ENCODE measurements at places on chromosomes 7 and 10.

GRCh38 chr7:135290594-135290993 is 57.0 kb downstream of the STRA8 start:
- DNase-seq: no peak
- H3K27me3 ChIP-seq: peaks cover 9% of the 10 kb centered on the region
- no peaks in the 10 kb centered on the region for H3K4me1 ChIP-seq
- no peak overlapping the region for H3K27ac ChIP-seq
- H3K4me3 ChIP-seq: no peak overlapping the region
- no peaks in the 10 kb centered on the region for H3K36me3 ChIP-seq

GRCh38 chr7:116632384-116632783 is 39.6 kb upstream of the MET start:
- no peak overlapping the region for H3K27ac ChIP-seq
- H3K4me1 ChIP-seq: no peaks in the 10 kb centered on the region
- H3K27me3 ChIP-seq: no peaks in the 10 kb centered on the region

GRCh38 chr10:6055929-6056328 is 6.2 kb downstream of the IL2RA start:
- H3K27me3 ChIP-seq: no peaks in the 10 kb centered on the region
- peaks cover 12% of the 10 kb centered on the region for H3K36me3 ChIP-seq
- H3K4me1 ChIP-seq: peaks cover 56% of the 10 kb centered on the region
- DNase-seq: no peak

- DNase-seq: no peak
- H3K27me3 ChIP-seq: peaks cover 19% of the 10 kb centered on the region
- no peak overlapping the region for H3K27ac ChIP-seq
- no peaks in the 10 kb centered on the region for H3K36me3 ChIP-seq
- peaks cover 5% of the 10 kb centered on the region for H3K4me1 ChIP-seq
Observed at GRCh38 chr10:125692601-125693523, 9.9 kb upstream of the TEX36 start.

DNA sequence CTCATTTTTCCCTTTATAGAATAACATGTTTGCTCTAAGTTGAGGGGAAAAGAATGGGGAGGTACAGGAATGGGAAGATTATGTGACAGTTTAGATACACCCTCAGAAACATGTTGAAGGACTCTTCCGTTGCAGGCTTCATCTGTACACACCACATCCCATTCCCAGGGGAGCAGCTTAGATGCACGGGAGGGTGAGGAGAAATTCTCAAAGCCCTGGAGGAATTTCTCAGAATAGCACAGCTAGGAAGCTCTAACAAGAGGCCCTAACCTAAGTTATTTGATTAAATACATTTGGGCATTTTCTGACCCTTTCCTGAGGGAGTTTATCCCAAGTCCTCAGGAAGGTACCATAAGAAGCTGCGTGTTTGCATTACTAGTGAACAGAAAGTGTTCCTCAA is 660.2 kb upstream of the IGFBP3 start:
- H3K36me3 ChIP-seq: no peaks in the 10 kb centered on the region
- no peaks in the 10 kb centered on the region for H3K27me3 ChIP-seq
- no peak overlapping the region for H3K27ac ChIP-seq

DNA sequence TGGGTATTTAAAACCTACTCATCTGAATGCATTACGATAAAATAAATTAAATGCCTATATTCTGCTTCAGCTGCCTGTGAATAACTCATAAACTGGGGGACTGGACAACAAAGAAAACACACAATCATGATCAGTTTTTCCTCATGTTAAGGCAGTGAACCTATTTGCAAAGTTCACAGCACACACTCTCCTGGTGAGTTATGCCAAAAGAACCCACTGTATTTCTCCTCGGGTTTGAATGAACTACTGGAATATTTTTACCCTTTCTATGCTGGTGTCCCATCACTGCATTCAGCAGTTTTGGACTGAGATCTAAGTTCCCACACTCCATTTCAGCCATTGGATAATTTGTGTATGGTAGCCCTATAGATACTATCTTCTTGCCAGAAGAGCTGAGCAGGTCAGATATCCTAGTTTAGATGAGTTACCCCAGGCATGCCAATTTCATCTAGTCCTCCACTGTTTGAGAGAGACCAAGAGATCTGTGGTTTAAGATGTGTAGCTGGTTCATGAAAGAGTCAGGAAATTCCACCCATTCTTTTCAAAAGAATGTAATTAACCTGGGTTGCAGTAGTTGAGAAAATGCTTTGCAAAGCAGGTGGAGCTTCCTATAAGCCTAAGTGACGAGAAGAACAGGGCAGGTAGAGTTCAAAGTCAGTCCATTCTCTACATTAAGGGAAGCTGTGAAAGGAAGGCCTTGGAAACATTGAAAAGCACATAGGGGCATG is 101.7 kb downstream of the PLXDC2 start:
- no peaks in the 10 kb centered on the region for H3K4me1 ChIP-seq
- no peak overlapping the region for H3K4me3 ChIP-seq
- no peak for DNase-seq

- no peak for DNase-seq
- peaks cover 1% of the 10 kb centered on the region for H3K36me3 ChIP-seq
- no peak overlapping the region for H3K27ac ChIP-seq
- no peak overlapping the region for H3K4me3 ChIP-seq
Observed at GRCh38 chr10:71312811-71313789, 6.0 kb upstream of the SLC29A3 start.

DNA sequence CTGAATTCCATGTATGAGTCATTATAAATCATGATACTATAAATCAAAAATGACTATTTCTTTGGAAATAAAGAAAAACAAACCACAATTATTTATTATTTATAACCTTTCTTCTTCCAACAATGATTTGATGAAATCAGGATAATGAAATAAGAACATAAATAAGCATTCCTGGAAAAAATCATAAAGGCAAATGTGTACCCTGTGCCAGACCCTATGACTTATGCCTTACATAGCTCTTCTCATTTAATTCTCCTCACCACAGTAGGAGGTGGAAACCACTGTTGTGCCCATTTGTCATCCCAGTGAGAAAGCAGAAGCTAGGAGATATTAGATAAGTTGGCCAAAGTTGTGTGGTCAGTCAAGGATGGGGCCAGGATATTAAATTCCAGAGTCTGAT is 255.1 kb downstream of the DOCK4 start:
- H3K36me3 ChIP-seq: peaks cover 1% of the 10 kb centered on the region
- no peaks in the 10 kb centered on the region for H3K4me1 ChIP-seq
- H3K27me3 ChIP-seq: peaks cover 8% of the 10 kb centered on the region
- no peak for DNase-seq
- no peak overlapping the region for H3K4me3 ChIP-seq

DNA sequence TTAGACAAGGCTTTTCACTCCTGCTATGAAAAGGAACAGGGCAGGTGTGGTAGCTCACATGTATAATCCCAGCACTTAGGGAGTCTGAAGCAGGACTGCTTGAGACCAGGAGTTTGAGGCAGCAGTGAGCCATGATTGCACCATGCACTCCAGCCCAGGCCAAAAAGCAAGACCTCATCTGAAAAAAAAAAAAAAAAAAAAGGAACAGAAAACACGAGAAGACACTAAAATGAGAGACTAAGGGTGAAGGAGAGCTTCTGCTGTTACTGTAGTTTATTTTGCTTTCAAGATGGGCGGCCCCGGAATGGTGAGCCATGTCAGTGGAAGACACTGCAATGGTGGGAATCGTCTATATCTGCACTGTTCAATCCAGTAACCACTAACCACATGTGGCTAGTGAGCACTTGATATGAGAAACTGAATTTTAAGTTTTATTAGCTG is 9.9 kb downstream of the PIP4K2A start:
- no peaks in the 10 kb centered on the region for H3K27me3 ChIP-seq
- peak overlapping the region; percentile 68 for H3K4me3 ChIP-seq
- DNase-seq: no peak
- peaks cover 99% of the 10 kb centered on the region for H3K4me1 ChIP-seq

GRCh38 chr10:66746711-66747110 is 179.1 kb upstream of the LRRTM3 start:
- H3K27ac ChIP-seq: no peak overlapping the region
- no peak overlapping the region for H3K4me3 ChIP-seq
- no peaks in the 10 kb centered on the region for H3K27me3 ChIP-seq
- DNase-seq: no peak
- no peaks in the 10 kb centered on the region for H3K4me1 ChIP-seq

GRCh38 chr7:98215561-98216495 is 4.6 kb downstream of the BHLHA15 start:
- DNase-seq: no peak
- no peak overlapping the region for H3K4me3 ChIP-seq
- peaks cover 16% of the 10 kb centered on the region for H3K4me1 ChIP-seq
- peaks cover 21% of the 10 kb centered on the region for H3K36me3 ChIP-seq
- H3K27ac ChIP-seq: no peak overlapping the region

DNA sequence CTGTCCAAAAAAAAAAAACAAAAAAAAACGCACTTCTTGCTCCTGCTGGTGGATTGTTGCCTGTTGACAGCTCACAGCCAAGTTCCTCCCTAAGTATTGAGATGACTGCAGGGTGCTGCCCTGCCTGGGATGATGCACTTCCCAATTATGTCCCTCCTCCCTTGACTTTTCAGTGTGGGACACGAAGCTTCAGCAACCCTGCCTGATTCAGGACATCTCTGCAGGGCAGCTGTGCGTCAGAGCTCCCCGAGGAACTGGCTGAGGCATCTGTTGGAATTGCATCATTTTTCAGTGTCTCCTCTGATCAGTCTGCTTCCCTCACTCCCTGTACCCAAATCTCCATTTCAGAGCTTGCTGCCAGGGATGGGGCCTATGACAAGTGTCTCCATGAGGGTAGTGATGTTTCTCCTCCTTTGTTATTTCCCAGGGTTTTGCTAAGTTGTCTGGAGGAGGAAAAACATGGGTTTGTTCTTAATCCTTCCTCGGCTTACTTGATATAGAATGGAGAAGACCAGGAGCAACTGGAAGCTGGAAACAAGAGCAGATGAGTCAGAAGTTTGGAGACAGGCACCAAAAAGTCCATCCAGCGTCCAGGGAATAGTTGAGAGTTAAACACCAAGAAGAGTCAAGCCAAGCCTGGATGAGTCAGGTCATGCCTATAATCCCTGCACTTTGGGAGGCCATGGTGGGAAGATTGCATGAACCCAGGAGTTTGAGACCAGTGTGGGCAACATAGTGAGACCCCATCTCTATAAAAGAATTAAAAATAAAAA is 355.1 kb downstream of the GALNT17 start:
- DNase-seq: no peak
- H3K4me3 ChIP-seq: no peak overlapping the region

DNA sequence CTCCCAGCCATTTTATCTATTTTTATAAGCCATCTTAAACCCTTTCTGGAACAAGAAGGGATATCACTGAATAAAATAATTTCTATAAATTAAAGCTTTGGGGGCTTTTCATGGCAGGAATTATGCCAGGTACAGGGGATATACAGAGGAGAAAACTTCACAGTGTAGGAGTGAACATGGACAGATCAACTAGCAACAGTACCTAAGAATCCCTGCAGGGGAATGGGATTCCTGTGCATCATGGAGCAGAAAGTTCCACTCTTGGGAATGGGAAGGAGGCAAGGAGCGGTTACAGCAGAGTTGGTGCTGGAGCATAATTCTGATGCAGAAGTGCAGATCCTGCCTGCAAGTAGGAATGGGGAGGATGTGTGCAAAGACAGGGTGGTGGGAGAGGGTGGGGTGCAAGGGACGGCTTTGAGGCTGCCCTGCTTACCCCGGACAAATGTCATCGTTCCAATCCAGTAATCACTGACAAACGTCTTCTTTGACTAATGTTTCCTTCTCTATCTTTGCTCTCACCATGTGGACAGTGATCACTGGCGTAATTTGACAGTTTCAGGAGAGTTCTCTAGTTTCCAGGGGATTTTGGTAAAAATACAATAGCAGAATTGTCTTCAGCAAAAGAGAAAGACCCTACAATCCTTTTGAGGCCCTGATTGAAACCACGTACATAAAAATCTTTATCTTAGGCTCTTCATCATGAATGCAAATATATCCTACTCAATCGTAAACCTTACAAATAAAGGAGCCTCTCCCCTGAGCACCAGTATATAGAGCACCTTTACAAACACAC is 196.7 kb downstream of the HECW1 start:
- no peaks in the 10 kb centered on the region for H3K36me3 ChIP-seq
- no peak overlapping the region for H3K4me3 ChIP-seq
- no peak for DNase-seq
- no peak overlapping the region for H3K27ac ChIP-seq
- no peaks in the 10 kb centered on the region for H3K27me3 ChIP-seq
- H3K4me1 ChIP-seq: peaks cover 7% of the 10 kb centered on the region

DNA sequence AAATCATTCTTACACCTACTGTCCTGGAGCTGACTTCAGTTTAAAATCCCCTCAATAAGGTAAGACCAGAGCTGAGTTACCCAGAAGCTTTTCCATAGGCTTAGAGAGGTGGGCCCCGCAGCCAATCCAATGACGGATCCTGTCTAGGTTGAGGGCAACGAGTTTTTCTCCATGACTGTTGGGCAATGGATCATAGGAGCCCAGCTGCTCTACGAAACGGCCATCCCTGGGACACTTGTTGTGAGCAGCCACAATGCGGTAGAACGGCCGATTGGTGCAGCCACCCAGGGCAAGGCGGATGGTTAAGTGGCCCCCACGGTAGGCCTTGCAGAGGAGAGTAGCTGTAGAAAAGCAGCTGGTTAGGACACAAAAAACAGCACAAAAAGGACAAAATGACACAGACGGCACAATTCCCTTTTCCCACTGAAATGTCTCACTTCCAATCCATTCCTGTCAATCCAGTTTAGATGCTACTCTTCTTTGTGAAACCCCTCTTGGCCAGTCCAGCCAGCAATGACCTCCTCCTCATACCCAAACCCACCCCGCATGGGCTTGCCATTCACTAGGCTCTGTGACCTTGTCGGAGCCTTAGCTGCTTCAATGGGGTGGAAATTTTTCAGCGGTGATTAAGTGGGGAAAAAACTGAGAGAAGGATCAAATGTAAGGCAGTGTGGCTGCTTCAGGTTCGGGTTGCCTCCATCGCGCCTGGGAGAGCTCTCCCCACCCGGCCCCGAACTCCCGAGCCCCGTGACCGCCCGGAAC is 580 bp downstream of the MRPS16 start:
- H3K36me3 ChIP-seq: peaks cover 22% of the 10 kb centered on the region
- peaks cover 27% of the 10 kb centered on the region for H3K4me1 ChIP-seq
- H3K27me3 ChIP-seq: no peaks in the 10 kb centered on the region
- peak overlapping the region; percentile 95 for H3K27ac ChIP-seq
- H3K4me3 ChIP-seq: peak overlapping the region; percentile 97
- DNase-seq: no peak

GRCh38 chr7:16847381-16847860 is 34.4 kb downstream of the AGR3 start:
- H3K4me3 ChIP-seq: no peak overlapping the region
- no peaks in the 10 kb centered on the region for H3K4me1 ChIP-seq

DNA sequence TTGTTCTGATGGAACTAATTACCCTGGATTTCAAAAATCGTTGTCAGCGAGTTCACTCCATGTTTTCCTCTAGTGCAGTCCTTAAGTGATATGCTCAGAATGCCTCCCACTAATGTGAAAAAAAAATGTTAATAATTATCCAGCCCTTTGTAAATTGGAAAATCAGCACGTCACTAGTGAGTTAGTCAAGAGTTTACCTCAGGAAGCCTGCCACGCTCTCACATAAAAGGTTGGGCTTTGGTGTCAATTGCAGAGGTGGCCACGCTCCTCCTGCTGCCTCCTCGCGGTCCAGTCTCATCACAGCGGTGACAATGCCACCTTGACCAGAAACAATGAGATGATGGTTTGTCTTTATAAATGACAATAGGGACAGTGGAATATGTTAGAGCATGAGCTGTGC is 22.5 kb downstream of the UPP1 start:
- H3K36me3 ChIP-seq: peaks cover 27% of the 10 kb centered on the region
- H3K4me3 ChIP-seq: no peak overlapping the region
- H3K27ac ChIP-seq: no peak overlapping the region
- peaks cover 14% of the 10 kb centered on the region for H3K4me1 ChIP-seq
